ENCODE measurements at places on chromosomes 5 and 9. TPM values are rescaled to one million over a fixed set of nuclear protein-coding genes. Genes with fewer than 3 reads are reported as not detected.

Gene PAEP
- not detected for total RNA-seq

Gene UBE2QL1
- total RNA-seq: 7.8 TPM

Gene CNTNAP3
- 16.4 TPM for total RNA-seq

Gene KIF4B
- not detected for total RNA-seq

Gene OMD
- 8.5 TPM for total RNA-seq

DNA sequence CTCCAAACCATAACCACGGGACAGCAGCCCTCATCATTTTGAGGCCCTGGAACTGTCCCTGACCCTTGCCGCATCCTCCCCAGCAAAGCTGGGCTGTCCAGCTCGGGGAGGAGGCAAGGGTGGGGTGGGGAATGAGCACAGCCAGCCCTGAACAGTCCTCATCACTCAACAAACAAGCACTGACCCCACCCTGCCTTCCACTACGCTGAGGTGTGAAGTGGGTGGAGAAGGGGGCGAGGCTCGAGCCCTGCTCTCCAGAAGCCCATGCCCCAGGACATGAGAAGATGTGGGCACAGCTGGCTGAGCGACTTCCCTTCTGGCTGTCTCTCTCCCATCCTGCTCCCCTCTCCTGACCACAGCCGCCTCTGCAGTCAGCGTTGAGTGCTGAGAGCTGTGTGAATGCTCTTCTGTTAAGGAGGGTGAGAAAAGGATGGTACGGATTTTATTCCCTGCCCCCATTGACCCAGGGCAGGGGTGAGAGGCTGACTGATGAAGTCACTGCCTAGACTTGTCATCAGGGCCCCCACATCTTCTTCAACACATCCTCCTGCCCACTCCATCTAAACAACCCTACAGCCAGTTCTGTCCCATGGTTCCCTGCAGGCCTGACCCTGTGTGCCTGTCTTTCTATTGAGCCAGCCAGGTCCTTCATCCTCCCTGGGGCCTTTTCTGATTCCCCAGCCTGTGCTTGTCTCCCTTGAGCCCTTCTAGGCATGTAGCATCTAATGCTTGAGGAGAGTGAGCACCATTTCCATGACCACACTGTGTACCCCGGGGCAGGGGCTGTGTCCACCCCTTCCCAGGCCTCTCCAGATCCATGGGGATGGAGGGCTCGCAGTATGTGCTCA lies 276.0 kb downstream of the FSTL4 start:
- no peak for DNase-seq

DNA sequence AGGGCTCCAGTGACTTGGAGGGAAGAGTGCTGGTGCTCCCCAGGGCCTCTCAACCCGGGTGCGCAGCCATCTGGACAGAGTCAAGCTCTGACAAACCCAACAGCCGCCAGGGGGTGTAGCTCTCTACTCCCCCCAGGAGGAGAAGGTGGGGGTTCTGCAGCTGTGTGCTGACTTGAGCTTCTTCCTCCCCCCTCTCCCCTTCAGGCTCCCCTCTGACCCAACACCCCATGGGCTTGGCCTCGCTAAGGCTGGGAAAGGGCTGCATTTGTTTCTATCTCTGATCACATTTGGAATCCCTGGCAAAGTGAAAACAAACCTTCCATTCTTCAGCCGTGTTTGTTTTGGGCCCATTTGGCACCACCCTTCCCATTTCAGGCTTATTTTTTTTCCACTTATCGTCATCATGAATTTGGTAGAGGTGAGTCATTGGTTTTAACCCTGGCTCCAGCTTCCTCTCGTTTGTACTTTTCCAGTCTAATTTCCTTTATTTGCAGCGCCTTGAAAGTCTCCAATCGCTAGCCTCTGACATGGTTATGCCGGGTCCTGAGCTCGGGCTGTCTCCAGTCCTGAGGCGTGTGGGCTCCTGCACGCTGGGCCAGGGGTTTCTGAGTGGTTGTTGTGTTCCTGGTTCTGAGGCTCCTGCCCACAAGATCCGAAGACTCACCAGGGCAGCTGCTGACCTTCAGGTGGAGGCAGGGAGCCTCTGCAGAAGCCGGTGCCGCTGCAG lies 36.1 kb downstream of the DAP start:
- DNase-seq: peak; percentile 83

DNA sequence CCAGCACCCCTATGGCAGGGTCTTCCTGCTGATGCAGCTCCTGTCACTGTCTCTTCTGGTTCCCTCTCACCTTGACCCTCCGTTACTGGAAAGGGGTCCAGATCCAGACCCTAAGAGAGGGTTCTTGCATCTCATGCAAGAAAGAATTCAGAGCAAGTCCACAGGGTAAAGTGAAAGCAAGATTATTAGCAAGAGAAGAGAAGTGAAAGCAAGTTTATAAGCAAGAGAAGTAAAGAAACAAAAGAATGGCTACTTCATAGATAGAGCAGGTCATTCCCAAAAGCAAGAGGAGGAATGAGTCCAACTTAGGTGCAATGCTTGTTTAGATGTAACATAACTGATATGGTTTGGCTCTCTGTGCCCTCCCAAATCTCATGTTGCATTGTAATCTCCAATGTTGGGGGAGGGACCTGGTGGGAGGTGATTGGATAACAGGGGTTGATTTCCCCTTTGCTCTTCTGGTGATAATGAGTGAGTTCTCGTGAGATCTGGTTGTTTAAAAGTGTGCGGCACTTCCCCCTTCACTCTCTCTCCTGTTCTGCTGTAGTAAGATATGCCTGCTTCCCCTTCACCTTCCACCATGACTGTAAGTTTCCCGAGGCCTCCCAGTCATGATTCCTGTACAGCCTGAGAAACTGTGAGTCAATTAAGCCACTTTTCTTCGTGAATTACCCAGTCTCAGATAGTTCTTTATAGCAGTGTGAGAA lies 183.3 kb downstream of the MED10 start:
- DNase-seq: no peak

GRCh38 chr9:105859428-105860091 lies 165.2 kb downstream of the TMEM38B start:
- no peak for DNase-seq

- no peak for DNase-seq
Measured at GRCh38 chr5:67511911-67512310, 315.3 kb upstream of the CD180 start.

DNA sequence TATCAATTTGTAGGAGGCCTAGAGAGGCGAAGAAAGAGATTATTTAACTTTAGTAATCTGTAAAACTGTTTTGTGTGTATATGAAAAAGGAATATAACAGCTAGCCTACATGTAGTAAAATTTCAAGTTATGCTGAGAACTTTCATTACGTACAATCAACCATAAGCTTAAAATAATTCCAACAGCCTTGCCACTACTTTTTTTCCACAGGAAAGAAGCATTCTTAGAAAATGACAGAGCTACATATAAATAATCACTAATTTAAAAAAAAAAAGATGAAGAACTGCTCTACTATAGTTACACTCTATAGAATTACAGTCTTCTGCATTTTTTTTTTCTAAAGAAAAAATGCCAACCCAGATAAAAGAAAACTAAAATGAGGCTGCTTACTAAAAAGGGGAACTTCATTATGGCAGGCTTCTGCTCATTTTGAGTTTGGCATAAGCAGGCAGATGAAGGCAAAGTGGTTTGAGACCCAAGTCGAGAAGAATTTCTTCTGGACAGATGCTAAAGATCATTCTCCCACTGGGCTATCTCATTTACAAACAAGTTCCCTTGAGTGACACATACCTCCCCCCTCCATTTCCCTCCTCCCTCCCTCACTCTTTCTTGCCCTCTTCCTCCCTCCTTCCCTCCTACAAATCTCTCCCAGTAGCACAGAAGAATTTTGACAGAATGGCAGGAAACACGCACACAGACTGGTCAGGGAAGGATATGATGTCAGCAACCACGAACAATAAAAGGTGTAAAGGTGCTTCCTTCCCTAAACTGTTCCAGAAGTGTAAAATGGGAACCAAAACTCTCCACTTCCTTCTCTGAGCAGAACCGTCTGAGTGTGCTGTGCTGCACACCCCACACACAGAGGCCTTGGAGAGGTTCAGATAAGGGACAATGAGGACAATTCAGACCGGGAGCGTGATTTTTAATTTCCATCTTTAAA lies 56.1 kb downstream of the MEF2C start:
- DNase-seq: peak; percentile 45

GRCh38 chr5:163548649-163549048 lies 43.2 kb downstream of the MAT2B start:
- DNase-seq: no peak

DNA sequence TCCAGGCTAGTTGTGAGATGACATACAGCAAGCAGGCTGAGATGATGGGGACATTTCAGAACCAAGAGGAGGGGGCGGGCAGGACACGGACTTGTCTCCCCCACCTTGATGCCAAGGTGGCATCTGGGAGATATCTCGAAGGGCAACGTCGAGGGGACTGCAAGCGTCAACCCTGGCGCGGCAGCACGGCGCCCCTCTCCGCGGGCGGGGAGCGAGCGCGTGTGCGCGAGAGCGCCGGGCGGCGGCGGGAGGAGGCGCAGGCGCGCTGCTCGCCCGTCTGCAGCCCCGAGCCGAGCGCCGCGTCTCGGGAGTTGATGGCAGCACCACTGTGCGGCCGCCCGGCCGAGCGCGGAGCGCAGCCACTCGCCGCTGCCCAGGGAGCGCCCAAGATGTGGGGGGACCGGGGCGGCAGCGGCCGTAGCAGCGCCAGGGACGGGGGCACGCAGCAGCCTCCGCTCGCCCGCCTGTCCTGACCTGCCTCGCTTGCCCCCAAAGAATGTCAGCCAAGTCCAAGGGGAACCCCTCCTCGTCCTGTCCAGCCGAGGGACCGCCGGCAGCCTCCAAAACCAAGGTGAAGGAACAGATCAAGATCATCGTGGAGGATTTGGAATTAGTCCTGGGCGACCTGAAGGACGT lies at the start of gene PRR16:
Gene PRR16, plus strand, starts transcription at position 310 of the 636 bp plus-strand sequence.
- DNase-seq: peak; percentile 51

DNA sequence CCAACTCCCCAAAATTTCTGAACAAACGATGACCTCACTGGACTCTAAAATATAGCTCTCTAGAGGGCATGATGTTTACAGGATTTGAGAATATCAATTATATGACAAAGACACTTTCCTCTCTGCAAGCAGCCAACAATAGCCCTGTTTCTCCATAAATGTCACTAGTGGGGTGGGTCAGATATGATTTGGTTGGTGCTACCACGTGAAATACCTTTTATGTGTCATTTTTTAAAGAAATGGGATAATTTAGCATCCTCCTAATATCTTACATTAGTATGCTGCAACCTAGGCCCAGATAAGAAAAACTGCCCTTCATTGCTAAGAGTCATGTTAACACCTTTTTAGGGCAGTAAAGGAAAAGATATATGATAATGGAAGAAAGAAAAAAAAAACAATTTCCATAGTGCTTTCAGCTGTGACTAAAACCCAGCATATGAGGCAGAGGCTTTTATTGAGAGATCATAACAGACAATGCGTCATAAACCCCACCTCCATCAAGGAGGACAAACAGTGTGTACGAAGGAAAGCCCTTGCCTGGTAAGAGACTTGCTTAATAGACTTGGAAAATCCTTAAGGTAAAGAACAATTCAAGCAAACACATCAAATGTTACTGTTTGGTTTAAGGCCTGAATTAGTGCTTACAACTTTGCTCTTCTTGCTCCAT lies 372.4 kb upstream of the PAPPA start:
- DNase-seq: no peak

DNA sequence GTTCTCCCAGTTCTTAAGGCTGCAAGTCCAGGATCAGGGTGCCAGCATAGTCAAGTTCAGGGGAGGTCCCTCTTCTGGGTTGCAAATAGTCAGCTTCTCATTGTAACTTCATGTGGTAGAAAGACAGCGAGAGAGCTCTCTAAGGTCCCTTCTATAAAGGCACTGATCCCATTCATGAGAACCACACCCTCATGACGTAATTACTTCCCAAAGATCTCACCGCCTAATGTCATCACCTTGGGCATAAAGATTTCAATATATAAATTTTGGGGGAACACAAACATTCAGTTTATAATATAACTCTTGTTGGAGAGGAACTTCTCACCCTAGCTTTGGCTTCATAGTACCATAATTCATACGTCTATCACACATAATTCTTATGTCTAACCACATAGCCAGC lies 203.9 kb upstream of the VLDLR start:
- no peak for DNase-seq

DNA sequence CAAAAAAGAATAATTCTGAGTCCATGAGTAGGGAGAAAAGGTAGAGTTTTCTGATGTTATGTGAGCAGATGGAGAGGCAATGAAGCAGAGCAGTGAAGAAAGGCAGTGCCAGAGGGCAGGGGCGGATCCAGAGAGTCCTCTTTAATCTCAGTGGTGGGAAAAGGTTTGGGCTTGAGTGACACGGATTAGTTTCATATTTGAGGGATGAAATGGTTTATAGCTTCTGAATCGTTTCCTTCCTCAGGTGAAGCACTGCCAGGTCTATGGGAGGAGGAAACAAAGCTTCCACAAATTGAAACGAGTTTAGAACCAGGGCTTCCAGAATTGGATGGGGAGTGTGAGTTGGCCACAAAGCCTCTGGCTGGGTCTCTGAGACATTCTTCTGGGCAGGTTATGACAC lies 517.0 kb upstream of the PAPPA start:
- no peak for DNase-seq

DNA sequence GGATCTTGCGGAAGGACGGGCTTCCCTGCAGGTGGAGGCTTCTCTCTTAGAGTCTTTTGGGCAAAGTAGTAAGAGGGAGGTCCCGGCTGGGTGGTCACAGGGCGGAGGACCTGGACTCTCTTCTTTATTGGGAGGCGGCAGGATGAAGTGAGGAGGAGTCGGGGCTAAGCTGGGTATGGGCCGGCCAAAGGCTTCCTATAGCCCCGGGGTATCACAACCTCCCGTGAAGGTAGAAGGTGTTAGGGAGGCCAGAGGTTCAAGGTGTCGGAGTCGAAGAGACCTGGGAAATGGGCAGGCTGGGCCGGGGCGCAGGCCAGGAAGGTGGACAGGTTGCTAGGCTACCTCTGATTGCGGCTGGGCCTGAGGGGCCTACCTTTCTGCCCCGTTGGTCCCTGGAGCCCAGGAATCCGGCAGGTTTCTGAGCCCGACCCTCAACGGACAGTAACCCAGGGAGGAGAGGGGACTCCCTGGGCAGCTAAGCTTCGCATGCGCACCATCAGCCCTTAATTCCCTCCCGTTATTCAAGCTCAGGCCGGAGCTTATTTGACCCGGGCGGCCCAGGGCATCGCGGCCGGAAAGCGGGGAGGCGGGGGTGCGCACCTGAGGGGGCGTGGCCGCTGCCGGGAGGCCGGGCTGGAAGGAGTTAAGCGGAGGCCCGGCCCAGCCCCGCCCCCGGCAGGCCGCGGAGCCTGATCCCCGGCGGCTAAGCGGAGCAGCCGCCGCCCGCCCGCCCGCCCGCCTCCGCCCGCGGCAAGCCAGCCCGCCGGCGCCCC lies at the start of gene TESK1:
Gene TESK1, plus strand, starts transcription at position 685 of the 773 bp plus-strand sequence. CDS start 358 bp downstream, outside the sequence.
- DNase-seq: peak; percentile 78

GRCh38 chr9:13352451-13352979 lies 73.0 kb upstream of the MPDZ start:
- no peak for DNase-seq

DNA sequence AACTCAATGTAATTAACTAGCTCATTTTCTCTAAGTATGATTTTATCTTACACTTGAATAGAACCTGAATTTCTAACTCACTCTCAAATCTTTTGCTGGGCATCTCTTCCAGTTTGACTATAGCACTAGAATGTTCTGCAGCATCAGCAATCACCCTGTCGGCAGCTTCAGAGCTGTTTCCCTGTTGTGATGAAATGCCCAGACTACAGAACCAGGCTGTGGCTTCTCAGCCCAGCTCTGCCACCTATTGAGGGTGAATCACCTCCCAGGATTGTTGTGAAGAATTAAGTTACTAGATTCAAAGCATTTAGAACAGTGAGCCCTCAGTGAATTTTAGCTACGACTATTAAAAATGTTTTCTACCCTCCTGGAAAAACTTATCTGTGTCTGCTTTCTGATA lies 90.4 kb upstream of the ANKRD55 start:
- DNase-seq: no peak

- DNase-seq: no peak
Measured at GRCh38 chr5:42666869-42667268, 89.7 kb upstream of the CCDC152 start.

GRCh38 chr9:125258832-125259534 lies 2.6 kb upstream of the GAPVD1 start:
- DNase-seq: no peak
